ENCODE measurements at places on chromosomes 7 and 10. TPM values are rescaled to one million over a fixed set of nuclear protein-coding genes. Genes with fewer than 3 reads are reported as not detected.

GRCh38 chr7:54880326-54880989 is 121.4 kb upstream of the SEC61G start:
- H3K27ac ChIP-seq = no peak overlapping the region
- H3K4me1 ChIP-seq = peaks cover 26% of the 10 kb centered on the region
- no peaks in the 10 kb centered on the region for H3K36me3 ChIP-seq
- H3K4me3 ChIP-seq = no peak overlapping the region
- no peaks in the 10 kb centered on the region for H3K27me3 ChIP-seq

DNA sequence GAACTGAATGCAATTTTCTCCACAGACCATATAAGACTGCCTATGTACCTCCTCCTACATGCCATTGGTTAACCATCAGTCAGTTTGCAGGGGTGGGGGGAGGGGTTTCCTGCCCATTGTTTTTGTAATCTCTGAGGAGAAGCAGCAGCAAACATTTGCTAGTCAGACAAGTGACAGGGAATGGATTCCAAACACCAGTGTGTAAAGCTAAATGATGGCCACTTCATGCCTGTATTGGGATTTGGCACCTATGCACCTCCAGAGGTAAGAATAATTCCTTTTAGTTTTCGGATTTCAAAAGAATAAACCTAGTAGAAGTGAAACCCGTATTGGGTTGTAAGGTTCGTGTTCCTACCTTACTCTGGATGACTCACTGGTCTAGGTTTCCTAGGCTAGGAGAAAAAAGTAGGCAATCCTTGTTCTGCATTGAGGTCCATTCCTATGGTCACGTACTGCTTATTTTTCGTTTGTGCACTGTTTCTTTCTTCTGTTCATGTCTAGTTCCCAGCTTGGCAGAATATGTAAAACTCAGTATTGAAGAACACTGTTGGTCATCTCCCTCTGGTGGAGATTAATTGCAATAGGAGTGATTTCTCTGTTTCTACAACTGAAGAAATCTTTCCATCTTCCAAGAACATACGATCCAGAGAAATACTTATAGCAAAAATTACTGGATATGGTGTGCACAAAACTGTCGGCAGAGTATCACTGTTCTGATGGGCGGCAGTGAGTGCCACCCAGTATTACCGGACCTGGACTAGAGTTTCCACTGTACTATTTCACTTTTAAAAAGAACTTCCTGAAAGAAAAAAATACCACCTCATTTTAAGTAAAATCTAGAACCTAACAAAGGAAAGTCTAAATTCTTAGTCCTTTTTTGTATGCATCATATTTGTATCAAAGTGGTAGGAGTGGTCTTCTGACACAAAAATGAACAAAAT is at the start of gene AKR1C3:
Gene AKR1C3, plus strand, starts transcription at position 150 of the 941 bp plus-strand sequence. Its CDS starts 31 bp downstream, at position 181.
- H3K4me3 ChIP-seq = no peak within 1 kb of the TSS
- H3K4me1 ChIP-seq = peaks cover 2% of the 10 kb centered on the region
- H3K27me3 ChIP-seq = peaks cover 20% of the 10 kb centered on the region
- no peaks in the 10 kb centered on the region for H3K36me3 ChIP-seq

HOXA1 gene
- total RNA-seq = not detected

DNA sequence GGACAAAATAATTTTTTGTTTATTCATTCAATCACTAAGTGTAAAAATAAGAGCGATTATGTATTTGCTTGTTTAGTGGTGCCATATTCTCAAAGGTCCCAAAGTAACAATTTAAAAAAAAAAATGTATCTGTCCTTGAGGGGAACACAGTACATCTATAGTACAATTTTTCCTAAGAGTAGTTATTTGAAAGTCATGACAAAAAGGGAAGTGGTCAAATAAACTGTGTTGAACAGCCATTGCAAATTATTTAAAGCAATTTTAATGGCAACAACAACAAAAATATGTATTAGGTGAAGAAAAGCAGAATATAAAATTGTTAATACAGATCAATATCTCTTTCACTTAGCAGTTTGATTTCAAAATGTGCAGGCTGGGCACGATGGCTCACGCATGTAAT is 943.5 kb downstream of the CNTNAP2 start:
- no peaks in the 10 kb centered on the region for H3K4me1 ChIP-seq
- no peak overlapping the region for H3K4me3 ChIP-seq
- no peaks in the 10 kb centered on the region for H3K27me3 ChIP-seq

NANOS1 gene
- total RNA-seq = 9.1 TPM

COL26A1 gene
- 128 TPM for total RNA-seq

DNA sequence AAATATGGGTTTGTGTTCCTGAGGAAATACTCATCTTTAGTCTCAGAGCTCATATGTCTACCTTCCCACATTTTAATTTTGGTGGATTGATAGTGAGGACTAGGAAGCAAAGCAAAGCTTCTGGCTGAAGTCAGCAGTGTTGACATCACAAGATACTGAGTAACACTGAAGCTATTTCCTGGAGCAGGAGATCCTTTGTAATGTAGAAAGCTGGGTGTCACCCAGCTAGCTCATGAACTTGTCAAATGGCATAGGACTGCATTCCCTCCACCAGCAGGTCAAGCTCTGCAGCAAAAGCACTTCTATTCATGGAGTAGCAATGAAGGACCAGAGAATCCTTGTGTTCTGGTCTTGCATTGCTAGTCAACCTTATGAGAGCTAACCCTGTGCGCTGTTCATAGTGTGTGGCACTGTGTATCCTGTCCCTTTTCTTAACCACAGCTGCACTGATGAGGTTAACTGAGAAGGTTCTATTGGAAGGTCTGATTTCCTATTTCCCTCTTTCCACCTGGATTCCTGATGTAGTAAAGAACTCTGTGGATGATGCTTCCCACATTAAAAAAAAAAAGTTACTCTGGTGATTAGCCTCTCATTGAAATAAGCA is 94.8 kb upstream of the ZNF804B start:
- H3K27ac ChIP-seq = no peak overlapping the region
- no peaks in the 10 kb centered on the region for H3K36me3 ChIP-seq
- no peak for DNase-seq
- no peaks in the 10 kb centered on the region for H3K27me3 ChIP-seq
- no peak overlapping the region for H3K4me3 ChIP-seq
- H3K4me1 ChIP-seq = no peaks in the 10 kb centered on the region

DNA sequence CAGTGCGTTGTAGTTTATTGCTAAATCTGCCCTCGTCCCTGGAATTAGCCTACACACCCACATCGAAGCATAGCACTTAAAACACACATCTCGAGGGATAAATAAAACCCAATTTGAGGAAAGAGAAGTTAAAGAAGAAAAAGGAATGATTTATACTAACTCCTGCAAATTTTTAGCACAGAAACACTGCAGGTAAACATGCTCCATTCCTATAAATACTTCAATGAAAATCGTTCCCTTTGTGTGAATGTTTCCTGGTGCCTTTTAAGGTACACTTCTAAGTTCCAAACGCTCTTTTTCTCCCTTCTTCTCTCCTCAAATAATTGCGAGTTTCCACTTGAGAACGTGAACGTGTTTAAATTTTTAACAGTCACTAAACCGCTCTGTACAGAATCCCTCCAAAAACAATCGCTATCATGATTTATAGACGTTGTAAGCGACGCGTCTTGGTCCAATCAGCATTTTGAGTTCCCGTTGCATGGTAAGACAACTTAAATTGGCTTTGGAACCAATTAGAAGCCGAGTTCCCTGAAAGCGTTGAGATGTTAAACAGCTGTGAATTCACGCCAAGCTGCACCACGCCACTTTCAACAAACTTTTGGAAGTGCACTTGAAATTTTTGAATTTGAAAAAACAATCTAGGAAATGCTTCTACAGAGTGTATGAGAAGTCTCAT is 12.5 kb upstream of the EBLN1 start:
- no peaks in the 10 kb centered on the region for H3K36me3 ChIP-seq
- H3K27ac ChIP-seq = peak overlapping the region; percentile 89
- no peak for DNase-seq
- H3K27me3 ChIP-seq = peaks cover 4% of the 10 kb centered on the region
- peaks cover 14% of the 10 kb centered on the region for H3K4me1 ChIP-seq

LRRC4 gene
- 0.70 TPM for total RNA-seq

HPSE2 gene
- not detected for total RNA-seq

- H3K36me3 ChIP-seq = peaks cover 13% of the 10 kb centered on the region
- no peak for DNase-seq
- no peak overlapping the region for H3K4me3 ChIP-seq
Observed at GRCh38 chr7:7565746-7566650, 686 bp upstream of the MIOS start.

DNA sequence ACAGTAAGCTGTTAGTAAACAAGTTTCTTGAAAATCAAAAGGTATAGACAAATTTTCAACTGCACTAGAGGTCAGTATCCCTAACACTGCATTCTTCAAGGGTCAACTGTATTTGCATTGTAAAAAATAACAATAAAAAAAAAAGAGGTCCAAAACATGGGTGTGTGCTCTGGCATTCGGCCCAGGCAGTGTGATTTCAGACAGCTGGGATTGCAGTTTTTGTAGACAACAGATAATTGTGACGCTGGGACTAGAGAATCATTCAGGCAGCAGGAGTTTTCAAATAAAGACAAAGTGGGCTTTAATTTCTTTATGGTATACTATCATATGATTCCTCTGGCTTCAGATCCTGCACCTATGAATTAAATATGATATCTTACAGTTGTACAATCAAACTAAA is 543.2 kb upstream of the SEMA3D start:
- H3K27ac ChIP-seq = no peak overlapping the region
- H3K27me3 ChIP-seq = no peaks in the 10 kb centered on the region
- H3K36me3 ChIP-seq = no peaks in the 10 kb centered on the region
- H3K4me1 ChIP-seq = peaks cover 32% of the 10 kb centered on the region

- DNase-seq = no peak
- H3K27ac ChIP-seq = no peak overlapping the region
- no peaks in the 10 kb centered on the region for H3K36me3 ChIP-seq
- H3K27me3 ChIP-seq = no peaks in the 10 kb centered on the region
- no peak overlapping the region for H3K4me3 ChIP-seq
Observed at GRCh38 chr10:15658069-15658702, 61.5 kb downstream of the ITGA8 start.

GRCh38 chr10:114326795-114327194 is 77.5 kb downstream of the AFAP1L2 start:
- no peak overlapping the region for H3K27ac ChIP-seq
- H3K4me1 ChIP-seq = peaks cover 16% of the 10 kb centered on the region
- no peak overlapping the region for H3K4me3 ChIP-seq
- H3K27me3 ChIP-seq = no peaks in the 10 kb centered on the region
- no peaks in the 10 kb centered on the region for H3K36me3 ChIP-seq

RET gene
- total RNA-seq = 0.43 TPM

- no peak overlapping the region for H3K27ac ChIP-seq
- no peaks in the 10 kb centered on the region for H3K36me3 ChIP-seq
- H3K4me1 ChIP-seq = no peaks in the 10 kb centered on the region
- no peak overlapping the region for H3K4me3 ChIP-seq
Observed at GRCh38 chr7:4043988-4044387, 638.1 kb upstream of the FOXK1 start.

HACD1 gene
- total RNA-seq = 28.6 TPM

- DNase-seq = no peak
- H3K27me3 ChIP-seq = no peaks in the 10 kb centered on the region
- H3K27ac ChIP-seq = no peak overlapping the region
Observed at GRCh38 chr10:103605359-103606096, 112.0 kb downstream of the NEURL1 start.

SAP25 gene
- total RNA-seq = 1.5 TPM

DNA sequence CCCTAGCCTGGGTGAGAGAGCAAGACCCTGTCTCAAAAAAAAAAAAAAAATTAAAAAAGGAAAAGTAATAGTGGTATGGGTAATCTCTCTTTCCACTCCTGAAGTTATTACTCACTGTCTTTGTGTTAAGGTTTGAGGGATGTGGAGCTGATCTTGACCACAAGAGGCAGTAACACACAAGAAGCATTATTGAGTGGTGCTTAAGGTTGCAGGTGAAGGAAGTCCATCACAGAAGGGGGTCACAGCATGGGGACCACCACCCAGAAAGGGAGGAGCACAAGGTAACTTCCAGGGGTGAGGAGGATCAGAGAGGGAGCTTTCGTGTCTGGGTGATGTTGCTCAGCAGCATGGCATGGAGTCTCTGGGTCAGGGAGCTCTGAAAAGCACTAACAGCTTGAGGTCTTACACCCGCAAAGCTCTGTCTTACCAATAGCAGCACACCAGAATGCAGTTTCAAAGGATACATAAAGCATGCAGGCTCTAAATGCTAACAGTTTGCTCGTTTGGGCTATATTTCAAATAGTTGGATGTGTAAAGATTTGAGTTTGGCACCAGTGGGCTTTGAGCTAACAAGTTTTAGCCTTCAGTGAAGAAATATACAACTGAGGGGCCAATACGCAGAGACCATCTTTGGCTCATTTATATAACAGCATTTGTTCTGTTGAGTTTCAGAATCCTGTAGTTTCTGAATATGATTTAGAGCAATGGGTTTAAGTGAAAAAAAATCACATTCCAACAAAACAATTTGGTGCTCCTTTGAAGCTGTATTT is 100.4 kb upstream of the DNAJC1 start:
- H3K4me3 ChIP-seq = no peak overlapping the region
- no peak for DNase-seq
- no peak overlapping the region for H3K27ac ChIP-seq

BAZ1B gene
- 80.7 TPM for total RNA-seq

UNC5B gene
- total RNA-seq = 13.0 TPM

- no peak for DNase-seq
- peak overlapping the region; percentile 91 for H3K27ac ChIP-seq
- H3K4me1 ChIP-seq = peaks cover 54% of the 10 kb centered on the region
- H3K36me3 ChIP-seq = no peaks in the 10 kb centered on the region
Observed at GRCh38 chr7:55571511-55572377, 558 bp downstream of the VOPP1 start.

- no peak overlapping the region for H3K4me3 ChIP-seq
- no peak for DNase-seq
- H3K27ac ChIP-seq = no peak overlapping the region
- H3K4me1 ChIP-seq = no peaks in the 10 kb centered on the region
Observed at GRCh38 chr10:108721874-108722273, 1201.4 kb downstream of the XPNPEP1 start.

CDK1 gene
- total RNA-seq = 13.1 TPM

FEZF1 gene
- total RNA-seq = not detected

- no peak overlapping the region for H3K27ac ChIP-seq
- no peak for DNase-seq
- H3K36me3 ChIP-seq = no peaks in the 10 kb centered on the region
- H3K27me3 ChIP-seq = peaks cover 55% of the 10 kb centered on the region
- peaks cover 16% of the 10 kb centered on the region for H3K4me1 ChIP-seq
- no peak overlapping the region for H3K4me3 ChIP-seq
Observed at GRCh38 chr10:71210542-71210871, 1.9 kb upstream of the UNC5B start.

DNA sequence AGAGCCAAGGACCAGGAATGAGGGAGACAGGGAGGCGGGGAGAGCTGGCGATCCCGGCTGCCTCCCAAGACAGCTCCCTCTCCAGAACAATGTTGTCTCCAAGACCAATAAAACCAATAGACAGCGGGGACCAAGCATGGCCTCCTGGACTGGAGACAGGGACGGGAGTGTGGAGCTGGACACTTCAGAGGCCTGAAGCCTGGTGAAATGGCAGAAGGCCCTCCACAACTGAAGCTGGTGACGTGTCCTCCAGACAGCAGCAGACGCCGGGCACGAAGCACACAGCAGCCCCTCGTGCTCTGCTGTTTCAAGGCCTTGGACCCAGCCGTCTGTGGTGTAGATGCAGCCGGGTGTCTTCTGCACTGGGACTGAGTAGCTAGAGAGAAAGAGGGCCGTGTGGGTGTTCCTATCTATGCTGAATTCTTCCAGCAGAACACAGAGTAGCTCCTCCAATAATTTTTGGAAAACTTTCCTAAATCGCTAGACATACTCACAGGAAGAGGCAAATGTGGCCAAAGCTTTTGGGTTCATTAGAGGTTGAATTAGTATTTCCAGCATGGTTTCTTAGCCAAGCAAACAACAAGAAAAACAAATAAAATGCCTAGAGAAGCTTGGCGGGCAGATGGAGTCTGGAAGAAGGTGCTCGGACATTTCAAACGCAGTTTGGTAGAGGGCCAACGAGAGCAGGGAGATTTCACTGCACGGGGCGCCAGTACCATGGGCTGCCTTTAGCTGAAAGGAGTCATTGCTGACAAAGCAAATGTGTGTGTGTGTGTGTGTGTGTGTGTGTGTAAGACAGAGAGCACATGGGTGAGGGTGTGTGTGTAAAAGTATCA is 570.4 kb downstream of the TCERG1L start:
- H3K27ac ChIP-seq = no peak overlapping the region
- H3K4me3 ChIP-seq = no peak overlapping the region
- no peaks in the 10 kb centered on the region for H3K27me3 ChIP-seq
